Left hindlimb (tissue), 1 donor: ENCODE measurements at places on chromosomes 16 and 17.

DNA sequence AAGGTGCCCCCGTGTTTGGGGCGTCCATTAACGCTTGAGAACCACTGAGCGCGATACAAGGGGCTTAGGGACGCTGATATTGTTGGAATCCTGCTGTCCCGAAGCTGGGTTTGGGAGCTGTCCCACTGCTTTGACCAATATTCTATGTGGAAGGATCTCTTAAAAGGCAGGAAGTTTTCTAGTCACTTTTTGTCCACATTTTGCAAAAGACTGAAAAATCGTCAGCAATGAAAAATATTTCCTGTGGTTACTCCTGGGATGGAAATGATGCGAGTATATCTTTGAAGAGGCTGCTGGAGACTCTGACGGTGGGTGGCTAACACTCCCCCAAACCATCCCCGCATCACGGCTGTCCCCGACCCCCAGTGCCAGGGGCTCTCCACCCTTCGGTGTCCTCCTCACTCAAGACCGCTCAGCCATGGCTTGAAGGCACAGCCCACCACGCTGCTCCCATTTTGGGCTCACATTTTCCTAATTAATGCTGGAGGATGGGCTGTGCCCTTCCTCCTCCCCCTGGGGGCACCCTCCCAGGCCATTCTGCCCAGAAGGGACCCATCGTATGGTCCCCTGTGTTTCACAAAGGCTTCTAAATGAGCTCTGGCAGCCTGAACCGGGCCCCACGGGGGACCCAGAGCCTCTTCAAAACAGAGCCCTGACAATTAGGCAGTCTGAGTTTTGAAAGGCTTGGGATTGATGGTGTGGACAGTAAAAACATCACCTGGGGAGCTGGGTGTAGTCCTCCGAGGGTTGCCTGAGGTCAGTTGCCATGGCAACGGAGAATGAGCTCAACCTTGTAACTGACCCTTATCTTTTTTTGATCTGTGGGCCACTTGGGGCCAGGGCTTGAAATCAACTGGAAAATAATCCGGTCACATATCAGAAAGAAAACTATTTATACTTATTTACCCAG is 158.6 kb downstream of the C16orf78 start:
- DNase-seq = no peak

DNA sequence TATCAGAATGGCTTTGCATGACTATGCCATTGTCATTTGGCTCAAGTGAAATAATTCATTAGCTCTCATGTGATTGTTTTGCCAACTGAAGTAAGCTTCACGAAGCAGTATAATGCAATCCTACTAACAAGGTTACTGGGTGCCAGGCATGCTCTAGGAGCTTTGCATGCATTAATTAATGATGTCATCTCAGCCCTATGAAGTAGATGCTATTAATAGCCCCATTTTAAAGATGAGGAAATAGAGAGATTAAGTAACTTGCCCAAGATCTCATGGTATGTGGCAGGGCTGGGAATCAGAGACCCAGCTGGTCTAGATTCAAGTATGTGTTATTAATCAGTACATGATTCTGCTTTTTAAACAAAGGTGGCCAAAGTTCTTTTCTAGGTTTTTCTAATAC is 14.1 kb downstream of the KRT39 start:
- no peak for DNase-seq

- DNase-seq = no peak
Observed at GRCh38 chr16:85638695-85639409, 25.7 kb downstream of the GSE1 start.

DNA sequence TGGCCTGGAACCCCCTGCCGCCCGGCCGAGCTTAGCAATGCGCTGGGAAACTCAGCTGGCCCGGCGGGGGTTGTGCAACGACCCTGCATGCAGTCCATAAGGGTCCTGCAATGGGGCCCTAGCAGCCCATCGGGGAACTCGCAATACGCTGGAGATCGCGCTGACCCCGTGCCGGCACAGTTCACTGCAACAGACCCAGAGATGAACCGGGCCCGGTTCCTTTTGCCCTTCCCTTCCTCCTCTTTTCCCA is 375 bp downstream of the SLC25A11 start:
- DNase-seq = no peak

DNA sequence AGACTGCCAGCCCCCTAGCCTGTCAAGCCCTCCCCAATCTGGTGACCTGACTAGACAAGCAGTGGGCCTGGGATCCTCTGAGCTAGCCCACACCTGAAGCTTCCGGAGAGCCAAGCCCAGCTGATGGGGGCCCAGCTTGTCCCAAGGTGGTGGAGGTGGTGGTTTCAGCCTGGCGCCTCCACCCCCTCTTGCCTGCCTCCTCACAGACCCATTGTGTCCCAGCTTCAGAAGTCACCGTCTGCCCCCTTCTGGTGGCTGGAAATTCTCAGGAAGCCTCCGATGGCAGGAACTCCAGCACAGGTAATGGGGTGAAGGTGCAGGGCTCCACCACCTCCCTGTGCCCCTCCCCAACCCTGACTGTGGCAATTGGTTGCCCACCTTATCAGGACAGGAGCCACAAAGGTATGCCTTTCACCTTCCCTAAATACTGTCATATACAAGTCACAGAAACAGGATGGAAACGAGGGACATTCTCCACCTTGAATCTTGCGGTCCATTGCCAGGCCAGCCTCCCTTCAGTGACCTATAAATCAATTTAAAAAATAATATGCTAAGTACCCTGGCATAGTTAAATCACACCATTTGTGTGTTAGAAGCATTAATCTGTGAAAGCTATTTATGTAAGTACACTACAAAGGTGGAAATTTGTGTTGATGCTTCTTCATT is 66.0 kb upstream of the ZNF423 start:
- peak; percentile 72 for DNase-seq

GRCh38 chr17:75602644-75603043 is 15.0 kb downstream of the MYO15B start:
- no peak for DNase-seq

DNA sequence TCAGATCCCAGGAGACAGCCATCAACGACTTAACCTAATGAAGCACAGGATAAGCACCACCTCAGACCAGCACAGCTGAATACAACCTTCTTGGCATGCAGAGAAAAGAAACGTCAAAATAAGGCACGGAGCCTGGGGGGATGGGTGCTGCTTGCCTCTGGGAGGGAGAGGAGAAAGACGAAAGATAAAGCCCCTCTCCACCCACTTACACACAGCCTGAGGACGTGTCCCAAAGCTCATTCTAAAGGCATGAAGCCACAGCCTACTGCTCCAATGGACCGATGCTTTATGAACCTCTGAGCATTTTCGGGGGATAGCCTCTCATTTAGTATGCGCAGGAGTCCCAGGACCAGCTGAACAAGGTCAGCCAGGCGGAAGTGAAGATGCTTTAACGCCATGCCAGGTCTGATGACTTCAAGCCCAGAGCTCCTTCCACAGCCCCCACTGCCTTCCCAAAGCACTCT is 31.1 kb downstream of the ST3GAL2 start:
- DNase-seq = no peak

GRCh38 chr17:82241183-82241925 is 12.5 kb downstream of the SLC16A3 start:
- DNase-seq = peak; percentile 79

DNA sequence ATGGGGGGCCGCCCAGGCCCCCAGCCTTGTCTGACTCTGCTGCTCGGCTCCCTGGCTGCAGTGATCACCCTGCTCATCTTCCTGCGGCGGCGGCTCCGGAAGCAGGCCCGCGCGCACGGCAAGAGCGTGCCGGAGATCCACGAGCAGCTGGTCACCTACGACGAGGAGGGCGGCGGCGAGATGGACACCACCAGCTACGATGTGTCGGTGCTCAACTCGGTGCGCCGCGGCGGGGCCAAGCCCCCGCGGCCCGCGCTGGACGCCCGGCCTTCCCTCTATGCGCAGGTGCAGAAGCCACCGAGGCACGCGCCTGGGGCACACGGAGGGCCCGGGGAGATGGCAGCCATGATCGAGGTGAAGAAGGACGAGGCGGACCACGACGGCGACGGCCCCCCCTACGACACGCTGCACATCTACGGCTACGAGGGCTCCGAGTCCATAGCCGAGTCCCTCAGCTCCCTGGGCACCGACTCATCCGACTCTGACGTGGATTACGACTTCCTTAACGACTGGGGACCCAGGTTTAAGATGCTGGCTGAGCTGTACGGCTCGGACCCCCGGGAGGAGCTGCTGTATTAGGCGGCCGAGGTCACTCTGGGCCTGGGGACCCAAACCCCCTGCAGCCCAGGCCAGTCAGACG is 24.4 kb upstream of the BEAN1 start:
- no peak for DNase-seq

DNA sequence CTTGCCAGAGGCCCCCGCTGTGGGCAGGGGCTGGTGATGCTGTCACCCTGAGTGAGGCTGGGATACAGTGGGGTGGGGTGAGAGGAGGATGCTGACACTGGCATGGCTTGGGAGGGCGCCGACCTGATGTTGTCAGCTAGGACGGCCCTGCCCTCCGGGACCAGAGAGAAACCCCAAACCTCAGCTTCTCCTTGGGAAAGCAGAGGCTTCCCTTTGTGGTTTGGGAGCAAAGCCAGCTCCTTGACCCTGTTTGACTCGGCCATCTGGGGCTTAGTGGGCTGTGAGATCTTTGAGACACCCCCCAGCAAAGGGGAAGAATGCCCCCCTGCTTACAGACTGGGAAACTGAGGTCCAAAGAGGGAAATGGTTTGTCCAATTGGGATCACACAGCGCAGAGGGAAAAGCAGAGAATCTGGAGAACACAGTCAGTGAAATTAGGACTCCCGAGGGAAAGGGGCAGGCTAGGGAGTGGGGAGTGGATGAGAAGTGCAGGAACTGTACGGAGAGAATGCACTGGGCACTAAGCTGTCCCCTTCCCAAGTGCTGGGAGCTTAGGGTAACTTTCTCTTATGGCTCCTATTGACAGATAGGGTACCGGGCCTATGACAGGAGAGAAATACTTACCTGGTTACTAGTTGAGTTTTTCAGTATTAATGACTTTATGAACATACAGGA is 40.7 kb upstream of the DLX4 start:
- DNase-seq = no peak

GRCh38 chr16:68969338-68969737 is 126.0 kb downstream of the TANGO6 start:
- DNase-seq = no peak

GRCh38 chr16:85216522-85217375 is 104.5 kb upstream of the CIBAR2 start:
- no peak for DNase-seq

DNA sequence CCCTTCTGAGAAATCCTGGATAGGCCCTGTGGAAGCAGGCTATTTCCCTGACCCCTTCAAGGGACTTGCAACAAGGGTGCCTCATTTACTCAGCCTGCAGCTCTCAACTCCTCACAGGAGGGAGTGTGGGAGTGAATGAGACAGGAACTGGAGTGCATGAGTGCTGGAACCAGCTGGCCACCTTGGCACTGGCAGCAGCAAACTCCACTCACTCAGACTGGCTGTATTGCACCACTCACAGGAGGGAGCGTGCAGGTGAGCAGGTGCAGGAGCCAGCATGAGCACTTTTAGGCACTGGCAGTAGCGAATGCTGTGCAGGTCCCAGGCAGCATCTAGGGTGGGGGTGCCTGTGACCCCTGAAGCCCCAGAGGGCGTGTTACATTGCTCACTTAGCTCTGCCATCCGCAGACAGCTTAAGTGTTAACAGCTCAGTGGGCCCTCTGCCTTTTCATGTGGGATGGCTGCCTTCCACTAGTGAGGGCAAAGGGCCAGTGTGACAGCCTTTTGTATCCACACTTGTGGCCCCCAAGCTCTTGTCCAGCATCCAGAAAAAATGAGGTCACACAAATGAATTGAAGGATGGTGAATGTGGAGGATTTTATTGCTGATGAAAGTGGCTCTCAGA is 11.0 kb upstream of the ZNHIT3 start:
- DNase-seq = no peak

GRCh38 chr17:45677770-45678169 is 106.3 kb upstream of the CRHR1 start:
- DNase-seq = no peak

- DNase-seq = no peak
Observed at GRCh38 chr16:68126395-68126794, 41.2 kb downstream of the NFATC3 start.

GRCh38 chr17:19464031-19465026 is 53.3 kb downstream of the RNF112 start:
- peak; percentile 46 for DNase-seq

DNA sequence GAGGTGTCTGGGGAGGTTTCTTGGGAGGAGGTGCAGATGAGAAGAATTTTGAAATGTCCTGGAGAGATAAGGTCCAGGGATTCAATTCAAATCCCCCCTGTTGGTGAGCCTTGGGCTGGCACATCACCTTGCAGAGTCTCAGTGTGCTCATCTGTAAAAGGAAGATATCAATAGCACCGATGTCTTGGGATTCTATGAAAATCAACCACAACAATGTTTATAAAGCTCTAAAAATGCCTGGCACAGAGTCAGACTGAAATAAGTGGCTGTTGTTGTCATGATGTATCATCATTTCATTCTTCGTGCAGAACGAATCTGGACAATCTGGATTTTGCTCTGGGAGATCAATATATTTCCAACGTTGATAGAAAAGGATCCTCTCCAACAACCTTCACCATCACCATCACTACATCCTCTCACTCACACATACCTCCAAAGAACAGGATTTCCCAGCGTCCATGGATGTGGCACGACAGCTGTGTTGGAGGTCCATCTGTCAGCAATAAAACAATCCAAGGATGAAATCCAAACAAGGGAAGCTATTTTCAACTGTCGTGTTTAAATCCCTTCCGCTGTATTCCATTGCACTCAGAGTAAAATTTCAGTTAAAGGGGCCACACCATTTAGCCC is 393.7 kb upstream of the DYNLRB2 start:
- DNase-seq = no peak

- no peak for DNase-seq
Observed at GRCh38 chr16:23874613-23875294, 39.0 kb downstream of the PRKCB start.

GRCh38 chr16:3577302-3577752 is at the start of gene NLRC3:
Gene NLRC3, minus strand, starts transcription at chr16:3577403. Its CDS starts 12,367 bp downstream, at chr16:3565036.
- no peak for DNase-seq

GRCh38 chr16:22035153-22035552 is 27.2 kb downstream of the MOSMO start:
- DNase-seq = no peak

DNA sequence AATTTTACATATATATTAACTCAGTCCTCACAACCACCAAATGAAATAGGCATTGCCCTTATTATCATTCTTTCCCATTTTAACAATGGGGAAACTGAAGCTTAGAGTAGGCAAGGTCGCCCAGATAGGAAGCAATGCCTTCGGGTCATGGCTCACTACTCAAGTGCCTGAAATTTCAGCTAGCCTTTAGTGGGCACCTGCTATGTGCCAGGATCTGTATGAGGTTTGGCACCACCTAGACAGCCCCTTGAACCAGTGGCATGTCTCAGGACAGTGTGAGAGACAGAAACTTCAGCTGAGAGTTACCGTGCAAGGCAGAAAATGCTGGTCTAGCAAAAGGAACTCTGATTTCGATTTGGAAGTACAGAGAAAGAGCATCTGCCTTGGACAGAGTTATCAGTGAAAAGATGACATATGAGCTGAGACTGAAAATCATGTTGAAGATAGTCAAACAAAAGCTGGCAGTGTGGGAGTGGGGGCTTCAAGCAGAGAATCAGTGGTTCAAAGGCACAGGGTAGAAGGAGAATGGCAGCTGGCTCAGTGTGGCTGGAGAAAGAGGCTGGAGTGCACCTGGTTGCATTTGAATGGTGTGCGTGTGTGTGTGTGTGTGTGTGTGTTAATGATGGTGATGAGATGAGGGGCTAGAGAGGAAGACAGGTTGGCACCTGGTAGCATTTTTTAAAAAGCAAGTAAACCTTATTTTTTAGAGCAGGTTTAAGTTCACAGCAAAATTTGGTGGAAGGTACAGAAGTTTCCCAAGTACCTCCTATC is 29.1 kb downstream of the CDH13 start:
- no peak for DNase-seq

- peak; percentile 88 for DNase-seq
Observed at GRCh38 chr17:15341385-15341849, at the start of gene TEKT3. Gene TEKT3, minus strand, starts transcription at chr17:15341597. Its CDS starts 10,012 bp downstream, at chr17:15331585.

- DNase-seq = peak; percentile 99
Observed at GRCh38 chr17:50209472-50210239, 8.2 kb upstream of the COL1A1 start.
